ENCODE measurements at places on chromosomes 16 and 17. TPM values are rescaled to one million over a fixed set of nuclear protein-coding genes. Genes with fewer than 3 reads are reported as not detected.

The TRIM47 gene
- total RNA-seq, result 61.9 TPM

The SLC4A1 gene
- total RNA-seq, result not detected

The ARL5C gene
- total RNA-seq, result not detected

The GDPD3 gene
- total RNA-seq, result 1.8 TPM

The PRAC1 gene
- not detected for total RNA-seq

The TEN1 gene
- total RNA-seq, result 21.6 TPM

The TNS4 gene
- not detected for total RNA-seq

Data from vein endothelial cell (primary cell).